ENCODE measurements at places on chromosomes 3 and 15. TPM values are rescaled to one million over a fixed set of nuclear protein-coding genes. Genes with fewer than 3 reads are reported as not detected.

DNA sequence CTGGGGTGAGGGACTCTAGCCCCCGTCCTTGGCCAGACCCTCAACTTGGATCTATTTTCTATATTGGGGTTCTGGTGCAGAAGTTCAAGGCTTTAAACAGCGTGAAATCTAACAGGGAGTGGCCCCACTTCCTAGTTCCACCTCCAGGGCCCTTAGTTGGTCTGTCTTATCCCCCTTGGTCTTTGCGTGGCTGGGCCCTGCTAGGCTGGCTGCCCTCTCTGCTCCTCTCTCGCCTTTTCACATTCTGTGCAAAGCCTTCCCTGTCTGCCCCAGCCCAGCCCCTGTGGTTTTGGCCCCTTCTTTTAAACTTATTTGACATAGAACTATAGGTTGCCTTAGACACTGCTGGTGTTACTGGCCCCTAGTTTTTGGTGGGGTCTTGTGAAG, 5.6 kb downstream of the PPCDC start:
- no peak for DNase-seq

- DNase-seq, result no peak
Measured at GRCh38 chr3:130748467-130748861, 1.8 kb upstream of the PIK3R4 start.

DNA sequence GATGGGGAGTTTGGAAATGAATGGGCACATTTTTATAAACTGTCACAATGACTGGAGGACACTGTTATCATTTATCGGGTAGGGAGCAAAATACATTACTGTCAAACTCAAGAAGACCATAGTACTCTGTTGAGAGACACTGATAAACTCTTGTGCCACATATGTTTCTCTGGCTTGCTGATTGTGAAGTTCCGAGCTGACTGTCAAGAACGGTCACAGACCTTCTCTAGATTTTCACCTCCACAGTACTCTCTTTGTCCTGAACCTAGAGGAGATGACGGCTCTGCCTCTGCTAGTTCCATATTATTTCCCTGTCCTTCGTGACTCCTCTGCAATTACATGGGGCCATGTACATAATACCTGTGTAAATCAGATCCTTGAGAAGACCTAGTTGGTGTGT, 451.9 kb downstream of the LPP start:
- DNase-seq, result no peak

- peak; percentile 34 for DNase-seq
Measured at GRCh38 chr3:33315826-33316225, 38.6 kb downstream of the FBXL2 start.

GRCh38 chr3:178634975-178635374, 98.7 kb downstream of the KCNMB2 start:
- DNase-seq, result no peak

DNA sequence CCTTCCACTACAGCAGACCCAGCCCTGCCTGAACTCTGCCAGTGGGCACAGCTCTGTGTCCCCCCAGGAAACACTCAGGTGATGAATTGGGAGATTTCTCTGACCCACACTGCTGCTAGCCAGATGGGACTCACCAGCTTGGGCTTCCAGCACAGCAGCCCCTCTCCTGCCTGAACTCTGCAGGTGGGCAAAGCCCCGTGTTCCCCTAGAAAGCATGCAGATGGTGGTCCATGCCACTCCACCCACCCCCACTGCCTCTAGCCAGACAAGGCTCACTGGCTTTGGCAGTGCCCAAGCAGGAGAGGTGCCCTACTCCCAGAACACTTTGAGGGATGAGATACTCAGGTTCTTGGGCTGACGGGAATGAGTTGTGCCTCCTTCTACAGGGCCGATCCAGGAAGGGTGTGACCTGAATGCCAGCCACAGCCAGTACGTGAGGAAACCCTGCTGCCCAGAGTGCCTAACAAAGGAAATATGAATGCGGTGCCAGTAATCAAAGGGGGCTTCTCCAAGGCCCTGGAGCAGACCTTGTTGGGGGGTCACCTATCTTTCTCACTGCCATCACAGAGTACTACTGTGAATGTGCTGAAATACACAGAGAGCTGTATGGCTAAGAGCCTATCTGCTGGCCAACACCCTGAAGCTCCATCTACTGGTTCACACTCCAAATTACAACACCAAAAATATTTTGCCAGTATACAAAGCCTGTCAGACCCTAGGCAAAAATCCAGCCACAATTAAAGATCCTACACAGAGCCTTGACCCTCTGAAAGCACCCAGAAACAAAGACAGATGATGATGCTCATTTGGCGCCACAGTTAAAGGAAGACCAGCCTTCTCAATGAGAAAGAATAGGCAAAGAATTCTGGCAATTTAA, 61.9 kb downstream of the BTLA start:
- DNase-seq, result peak; percentile 35

The BSN gene
- total RNA-seq, result 1.4 TPM

The RPL29 gene
- 613 TPM for total RNA-seq

The STRC gene
- total RNA-seq, result 0.17 TPM

The CDHR4 gene
- total RNA-seq, result 0.48 TPM

The POLR2M gene
- total RNA-seq, result 106 TPM

The GCHFR gene
- total RNA-seq, result 10.8 TPM

The JMJD7 gene
- total RNA-seq, result 18.8 TPM

The EIF4E3 gene
- total RNA-seq, result 3.1 TPM

Data from A673 (cell line).